ENCODE measurements at places on chromosomes 2 and 18.

DNA sequence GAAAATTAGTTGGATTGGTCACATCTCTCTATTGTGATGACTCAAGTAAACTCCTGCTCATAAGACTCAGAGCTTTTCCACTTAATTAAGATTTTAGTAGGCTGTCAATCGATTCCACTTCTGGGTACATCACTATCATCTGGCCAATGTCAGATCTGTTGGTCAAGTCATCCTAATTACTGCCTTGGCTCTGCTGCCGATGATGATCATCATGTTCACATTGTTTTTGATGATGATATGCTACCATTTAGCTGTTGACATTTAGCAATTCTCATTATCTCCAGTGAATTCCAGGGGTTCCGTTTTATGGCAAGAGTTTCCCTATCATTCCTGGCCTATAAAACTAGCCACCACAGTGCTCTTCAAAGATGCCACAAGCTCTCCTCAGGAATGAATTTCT lies 253.4 kb downstream of the IKZF2 start:
- no peak for DNase-seq

GRCh38 chr2:26585100-26585499 lies 56.1 kb downstream of the CIB4 start:
- no peak for DNase-seq

DNA sequence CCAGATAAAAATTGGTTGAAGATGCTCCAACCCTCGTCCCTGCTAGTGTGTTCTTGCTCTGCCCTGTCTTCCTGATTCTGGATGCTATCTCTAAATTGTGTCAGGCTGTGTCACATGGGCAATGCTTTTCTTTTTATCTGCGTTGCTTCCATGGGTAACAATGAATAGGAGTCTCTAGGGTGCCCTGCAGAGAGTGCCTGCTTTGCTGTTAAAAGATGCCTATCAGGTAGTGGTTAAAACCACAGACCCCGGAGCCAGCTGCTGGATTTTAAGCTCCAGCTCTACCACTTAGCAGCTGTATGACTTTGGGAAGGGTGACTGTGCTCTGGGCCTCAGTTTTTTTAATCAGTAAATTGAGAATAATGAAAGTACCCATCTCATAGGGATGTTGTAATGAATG lies 340.3 kb downstream of the PLCL1 start:
- DNase-seq: peak; percentile 87

DNA sequence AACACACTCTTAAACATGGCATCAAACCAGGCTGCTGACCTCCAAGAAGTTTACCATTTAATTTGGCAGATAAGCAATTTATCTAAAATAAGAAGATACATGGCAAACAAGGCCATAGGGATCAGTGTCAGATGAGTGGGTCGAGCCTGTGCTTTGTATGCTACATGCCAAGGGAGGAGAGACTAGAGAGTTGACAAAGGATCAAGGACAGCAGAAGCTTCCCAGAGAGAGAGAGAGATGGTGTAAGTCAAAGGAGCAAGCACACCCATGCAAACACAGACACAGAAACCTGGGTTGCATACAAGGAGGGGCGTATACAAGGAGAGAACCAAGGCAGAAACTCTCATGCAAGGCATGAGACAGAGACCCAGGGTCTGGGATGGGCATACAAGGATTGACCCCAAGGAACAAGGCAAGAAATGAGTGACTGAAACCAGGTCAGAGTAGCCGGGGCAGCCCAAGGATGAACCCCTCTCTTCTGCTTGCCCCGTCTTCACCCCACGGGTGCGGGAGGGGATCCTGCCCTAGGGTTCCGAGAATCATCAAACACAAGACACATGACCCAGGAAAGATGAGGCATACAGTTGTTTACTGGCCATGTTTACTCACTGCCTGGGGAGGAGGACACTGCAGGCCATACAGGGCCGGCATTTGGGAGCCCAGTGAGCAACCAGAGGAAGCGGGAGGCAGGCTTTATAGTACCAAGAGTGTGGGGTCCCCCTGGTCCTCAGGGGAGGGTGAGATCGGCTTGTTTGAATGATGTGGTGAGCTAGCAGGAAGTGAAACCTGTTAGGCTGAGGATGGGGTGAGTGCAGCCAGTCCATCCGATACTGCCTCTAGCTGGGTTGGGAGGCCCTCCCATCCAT lies 529.2 kb upstream of the ID2 start:
- no peak for DNase-seq

- no peak for DNase-seq
These were observed 133.1 kb downstream of the COPS8 start for GRCh38 chr2:237218756-237219155.

DNA sequence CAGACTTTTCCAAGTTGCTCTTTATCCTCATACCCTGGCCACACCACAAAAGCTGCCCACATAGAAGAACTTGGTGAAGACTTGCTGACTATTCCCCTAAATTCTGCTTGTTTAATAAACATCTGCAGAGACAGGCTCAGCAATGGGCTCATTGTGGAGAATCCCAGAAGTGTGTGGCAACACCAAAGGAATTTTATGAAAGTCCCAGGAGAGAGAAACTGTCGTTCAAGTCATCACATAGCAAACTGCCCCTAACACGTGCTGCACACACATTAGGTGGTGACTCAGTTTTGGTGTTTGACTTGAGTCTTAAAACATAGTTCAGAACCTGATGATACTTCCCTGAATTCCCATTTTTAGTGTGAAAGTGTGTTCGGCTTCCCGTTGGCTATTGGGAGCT lies 38.6 kb downstream of the CYP1B1 start:
- no peak for DNase-seq

- DNase-seq: no peak
These were observed 68.3 kb downstream of the NEB start for GRCh38 chr2:151665959-151666358.

DNA sequence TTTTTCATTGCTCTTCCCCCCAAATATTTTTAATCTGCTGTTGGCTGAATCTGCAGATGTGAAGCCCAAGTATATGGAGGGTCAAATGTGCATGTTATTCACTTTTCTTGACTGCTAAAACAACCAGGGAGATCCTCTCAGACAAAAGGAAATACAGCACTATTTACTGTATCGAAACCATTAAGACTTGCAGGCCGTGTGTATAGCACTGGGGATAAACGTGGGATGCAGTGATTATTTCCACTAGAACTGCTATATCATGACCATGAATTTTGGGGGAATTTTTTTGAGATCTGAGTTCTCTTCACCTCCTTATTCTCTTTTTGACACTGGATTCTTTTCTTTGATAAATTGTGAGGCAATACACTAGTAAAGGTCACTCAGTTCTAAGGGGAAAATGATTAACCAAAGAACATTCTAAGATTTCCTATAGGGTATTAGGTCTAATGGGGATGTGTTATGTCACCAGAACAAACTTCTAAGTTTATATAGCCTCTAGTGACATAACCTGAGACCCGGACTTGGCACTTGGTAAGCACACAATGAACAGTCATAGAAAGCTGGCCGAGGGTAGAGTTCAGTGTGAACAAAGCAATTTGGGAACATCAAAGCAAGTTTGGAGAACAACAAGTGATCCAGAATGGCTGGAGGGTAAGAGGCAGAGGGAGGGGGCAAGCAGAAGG lies 14.9 kb upstream of the UGT1A1 start:
- no peak for DNase-seq

DNA sequence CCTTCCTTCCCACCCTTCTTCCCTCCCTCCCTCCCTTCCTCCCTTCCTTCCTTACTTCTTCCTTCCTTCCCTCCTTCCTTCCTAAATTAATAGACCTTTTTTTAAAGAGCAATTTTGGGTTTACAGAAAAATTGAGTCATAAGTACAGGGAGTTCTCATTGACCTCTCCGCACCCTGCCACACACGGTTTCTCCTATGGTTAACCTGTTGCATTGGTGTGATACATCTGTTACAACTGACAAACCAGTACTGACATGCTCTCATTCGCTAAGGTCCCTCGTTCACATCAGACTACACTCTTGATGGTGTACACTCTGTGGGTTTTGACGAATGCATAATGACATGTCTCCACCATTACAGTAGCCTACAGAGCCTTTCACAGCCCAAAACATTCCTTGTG lies 11.6 kb upstream of the SDC1 start:
- DNase-seq: no peak

- DNase-seq: no peak
These were observed 211.0 kb downstream of the RDH14 start for GRCh38 chr2:18349421-18349820.

DNA sequence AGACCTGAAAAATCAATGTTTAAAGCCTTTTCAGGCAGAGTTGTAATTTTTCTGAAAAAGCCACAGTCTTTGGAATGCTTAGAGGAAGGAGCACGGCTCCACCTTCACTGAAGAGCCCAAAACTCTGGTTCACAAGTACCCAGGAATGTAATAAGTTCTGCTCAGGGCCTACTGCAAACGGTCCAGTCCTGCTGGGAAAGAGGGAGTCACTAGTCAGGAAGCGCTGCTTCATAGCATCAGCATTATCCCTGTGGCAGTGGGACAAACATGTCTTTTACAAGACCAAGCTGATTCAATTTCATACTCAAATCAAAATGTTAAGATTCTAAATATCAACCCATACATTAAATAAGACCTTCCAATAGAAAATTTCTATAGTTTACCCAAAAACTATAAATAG lies 152.9 kb upstream of the PGAP1 start:
- DNase-seq: no peak

GRCh38 chr2:176187899-176188773 lies at the start of gene HOXD1:
Gene HOXD1, plus strand, starts transcription at chr2:176188668. Its CDS starts 134 bp downstream, at chr2:176188802.
- peak; percentile 74 for DNase-seq

GRCh38 chr2:240359695-240360094 lies 75.8 kb upstream of the GPC1 start:
- no peak for DNase-seq

DNA sequence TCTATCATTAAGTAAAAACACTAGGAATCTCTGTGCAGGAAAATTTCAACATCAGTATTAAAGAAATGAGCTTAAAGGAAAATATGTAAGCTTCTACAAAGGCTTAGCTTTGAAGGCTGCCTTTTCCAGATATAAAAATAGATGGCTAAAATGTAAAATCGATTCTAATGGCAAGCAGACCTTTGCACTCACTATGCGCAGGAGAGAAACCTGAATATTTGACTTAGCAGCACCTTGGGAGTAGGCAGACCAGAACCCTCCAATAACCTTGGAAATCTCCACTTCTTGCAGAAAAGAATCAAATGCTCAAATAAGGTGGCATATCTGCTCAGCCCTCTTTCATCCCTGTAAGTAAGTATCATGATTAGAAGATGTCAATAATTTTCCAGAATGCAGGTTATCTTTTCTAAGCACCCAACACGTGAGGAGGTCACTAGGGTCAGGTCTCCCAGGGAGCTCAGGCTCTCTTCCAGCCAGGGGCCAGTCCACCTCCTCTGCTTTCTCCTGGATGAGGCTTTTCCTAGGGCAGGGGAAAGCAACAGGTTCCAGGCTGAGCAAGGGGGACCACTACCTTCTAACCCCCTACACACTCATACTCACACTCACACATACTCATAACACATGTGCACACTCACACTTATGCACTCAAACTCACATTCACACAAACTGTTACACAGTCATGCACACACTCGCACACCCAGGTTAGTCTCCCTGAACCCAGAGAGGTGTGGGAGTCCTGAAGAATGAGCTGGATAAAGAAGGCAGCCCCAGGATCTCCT lies 3.8 kb downstream of the PIEZO2 start:
- DNase-seq: no peak
